ENCODE measurements at places on chromosomes 6 and 20.

- DNase-seq: no peak
Measured at GRCh38 chr6:89817481-89817880, 2.1 kb downstream of the MDN1 start.

DNA sequence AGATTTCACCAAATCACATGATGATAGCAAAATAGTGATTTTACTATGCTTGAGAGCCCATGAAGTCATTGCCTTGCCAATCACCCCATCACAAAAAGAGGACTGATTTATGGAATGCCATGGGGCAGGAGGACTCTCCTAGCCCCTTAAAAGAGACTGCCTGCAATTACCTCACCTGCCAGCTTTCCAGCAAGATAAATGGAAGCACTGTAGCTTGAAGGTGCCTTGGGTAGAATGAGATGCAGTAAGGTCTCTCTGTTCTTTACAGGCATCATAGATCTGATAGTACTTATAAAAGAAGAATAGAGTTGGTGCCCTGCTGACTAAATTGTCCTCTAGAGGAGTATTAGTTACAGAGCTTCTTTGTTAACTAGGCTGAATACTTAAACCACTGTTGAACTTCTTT lies 242.3 kb downstream of the TMEM242 start:
- no peak for DNase-seq

DNA sequence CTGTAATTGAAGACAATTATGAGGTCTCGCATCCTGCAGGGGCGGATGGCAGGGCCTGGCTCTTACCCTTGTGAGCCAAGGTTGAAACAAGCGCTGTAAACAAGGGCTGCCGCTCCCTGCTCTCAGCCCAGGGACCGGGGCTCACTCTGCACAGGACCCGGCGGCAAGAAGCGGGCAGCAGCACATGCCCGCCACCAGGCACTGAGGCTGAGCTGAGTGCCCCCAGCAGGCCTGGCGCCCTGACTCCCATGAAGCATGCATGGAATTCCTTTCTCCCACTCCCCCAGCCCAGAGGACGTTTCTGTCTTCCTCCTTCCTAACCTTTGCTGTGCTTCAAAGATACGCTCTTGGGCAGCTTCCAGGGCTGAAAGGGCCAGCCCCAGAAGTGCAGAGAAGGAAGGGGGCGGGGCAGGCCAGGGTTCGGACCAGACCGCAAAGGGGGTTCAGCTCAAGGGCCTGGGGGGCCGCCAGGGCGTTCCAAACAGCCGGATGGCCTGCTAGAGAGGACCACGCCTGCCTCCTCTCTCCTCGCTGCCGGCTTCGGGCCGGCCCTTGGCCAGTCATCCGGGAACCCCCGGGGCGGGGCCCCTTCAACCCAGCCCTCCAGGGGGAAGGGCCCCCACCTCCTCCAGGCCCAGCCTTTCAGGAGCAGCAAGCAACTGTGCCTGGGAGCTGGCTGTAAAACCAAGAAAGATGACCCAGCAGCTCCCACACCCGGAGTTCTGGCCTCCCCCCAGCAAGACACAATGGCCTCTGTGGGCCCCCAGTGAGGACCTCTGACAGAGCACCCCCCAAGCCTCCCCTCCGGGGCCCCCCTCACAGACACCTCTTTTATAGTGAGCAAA lies 109.9 kb downstream of the NOL4L start:
- DNase-seq: no peak

GRCh38 chr6:133837801-133838349 lies 51.0 kb upstream of the TCF21 start:
- DNase-seq: no peak

DNA sequence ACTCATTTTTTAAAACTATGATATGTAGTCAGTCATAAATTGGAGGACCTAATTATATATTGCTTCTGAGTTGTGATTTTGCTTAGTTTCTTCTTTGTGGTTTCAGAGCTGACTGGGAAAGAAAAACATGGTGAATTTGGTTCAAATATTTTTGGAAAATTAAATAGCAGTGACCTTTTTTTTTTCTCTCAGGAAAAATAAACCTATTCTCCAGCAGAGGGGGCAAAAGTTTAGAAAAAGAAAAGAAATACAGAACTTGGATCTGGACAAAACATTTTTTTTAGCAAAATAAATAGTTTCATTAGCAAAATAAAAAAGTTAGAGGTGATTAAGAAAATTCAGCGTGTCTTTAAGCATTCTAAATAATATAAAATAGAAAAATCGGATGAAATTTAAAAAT lies 10.2 kb downstream of the COL10A1 start:
- DNase-seq: no peak

Measured in stimulated activated CD8-positive, alpha-beta memory T cell treated with anti-CD3 and anti-CD28 coated beads, Interleukin-4, amount 100 ng/mL, for 1 hour (primary cell).